Activated CD8-positive, alpha-beta memory T cell treated with anti-CD3 and anti-CD28 coated beads for 1 hour (primary cell): ENCODE measurements at places on chromosomes 7 and 10.

- no peak for DNase-seq
Measured at GRCh38 chr7:71705901-71706596, 574.1 kb downstream of the GALNT17 start.

GRCh38 chr7:101087334-101088068, 2.2 kb downstream of the TRIM56 start:
- no peak for DNase-seq

DNA sequence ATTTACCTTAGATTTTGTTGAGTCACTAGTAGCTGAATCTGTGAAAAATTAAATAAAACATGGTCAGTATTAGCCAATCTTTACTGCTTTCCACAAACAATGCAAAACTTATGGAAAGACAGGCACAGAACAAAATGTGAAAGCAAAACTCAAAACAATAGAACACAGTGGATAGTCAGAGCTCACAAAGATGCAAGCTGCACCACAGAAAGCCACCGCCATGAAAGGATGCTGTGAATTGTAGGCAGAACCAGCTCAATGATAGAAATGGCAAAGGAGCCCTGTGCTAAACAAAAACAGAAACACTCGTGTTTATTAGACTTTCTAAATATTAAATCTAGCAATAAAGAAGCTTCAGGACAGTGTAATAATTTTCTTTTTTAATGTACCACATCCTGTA, 134.4 kb downstream of the ARHGAP21 start:
- DNase-seq, result no peak

GRCh38 chr7:12226756-12227155, 15.7 kb downstream of the TMEM106B start:
- DNase-seq, result no peak

DNA sequence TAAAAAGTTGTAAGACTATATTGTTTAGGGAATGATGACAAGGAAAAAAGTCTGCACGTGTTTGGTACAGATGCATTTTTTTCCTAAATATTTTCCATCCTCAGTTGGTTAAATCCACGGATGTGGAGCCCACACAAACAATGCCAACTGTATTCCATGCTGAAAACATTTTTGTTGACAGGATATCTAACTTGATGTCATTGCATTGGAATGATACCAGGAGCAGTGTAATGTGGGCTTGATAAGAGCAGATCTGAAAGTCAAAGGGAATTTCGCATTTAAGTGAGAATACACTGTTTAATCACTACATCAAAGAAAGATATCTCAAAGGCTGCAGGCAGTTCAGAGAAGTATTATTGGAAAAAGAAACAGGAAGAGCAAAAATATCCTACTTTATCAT, 49.5 kb upstream of the TMEM140 start:
- DNase-seq, result no peak

DNA sequence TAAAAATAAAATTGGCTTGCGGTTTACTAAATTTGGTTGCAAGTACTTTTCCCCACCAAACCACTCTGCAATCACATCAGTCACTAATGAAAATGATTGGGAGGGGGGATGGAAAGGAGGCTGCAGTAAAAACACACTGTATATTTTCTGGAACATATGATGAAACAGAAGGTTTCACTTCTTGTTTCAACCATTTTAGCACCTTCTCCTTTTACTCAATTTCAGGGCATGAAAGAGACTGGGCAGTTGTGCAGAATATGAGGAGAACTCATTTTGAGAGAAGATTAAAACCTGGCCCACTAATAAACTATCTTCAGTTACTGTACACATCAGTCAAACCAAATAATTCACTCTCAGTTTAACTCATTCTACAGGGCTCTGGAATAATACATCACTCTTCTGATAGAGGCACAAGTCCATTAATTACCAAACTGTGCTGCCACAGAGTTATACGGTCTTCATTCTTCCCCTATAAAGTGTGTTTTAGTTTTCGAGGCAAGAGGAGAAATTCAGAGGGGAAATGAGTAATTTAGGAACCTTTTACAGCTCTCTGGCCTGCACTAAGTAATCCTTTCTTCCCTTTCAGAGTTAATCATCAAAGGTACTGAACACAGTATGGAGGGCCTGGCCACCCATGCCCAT, 25.5 kb downstream of the JAZF1 start:
- no peak for DNase-seq

DNA sequence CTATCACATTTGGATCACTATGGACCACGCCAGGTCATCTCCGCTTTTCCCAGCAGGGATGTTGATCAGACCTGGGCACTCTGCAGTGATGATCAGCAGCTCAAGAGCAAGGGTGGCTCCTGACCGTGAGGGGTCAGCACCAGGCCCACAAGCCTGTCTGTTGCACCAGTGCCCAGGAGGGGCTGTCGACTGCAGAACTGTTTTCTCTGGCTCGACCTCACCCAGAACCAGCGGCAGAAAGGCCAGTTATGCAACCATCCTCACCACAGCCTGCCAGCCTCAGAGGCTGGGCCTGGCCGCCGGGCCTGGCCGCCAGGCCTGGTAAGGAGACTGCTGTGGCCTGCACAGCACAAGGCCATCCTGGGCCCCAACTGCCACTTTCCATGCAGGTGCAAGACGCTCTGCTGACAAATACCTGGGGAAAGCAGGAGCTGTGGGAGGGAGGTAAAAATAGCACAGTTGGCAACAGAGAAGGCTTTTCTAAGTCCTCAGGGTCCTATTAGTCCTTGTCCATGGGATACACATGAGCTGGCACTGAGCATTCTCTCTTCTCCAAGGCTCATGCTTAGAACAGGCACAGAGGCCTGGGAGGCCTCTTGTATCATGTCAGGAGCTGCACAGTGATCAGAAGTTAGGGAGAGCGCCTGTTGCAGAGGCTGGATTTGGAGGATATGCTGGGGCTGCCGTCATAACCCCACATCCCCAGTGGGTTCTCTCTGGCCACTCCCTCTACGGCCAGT, 17.5 kb downstream of the KCNMA1 start:
- DNase-seq, result no peak

DNA sequence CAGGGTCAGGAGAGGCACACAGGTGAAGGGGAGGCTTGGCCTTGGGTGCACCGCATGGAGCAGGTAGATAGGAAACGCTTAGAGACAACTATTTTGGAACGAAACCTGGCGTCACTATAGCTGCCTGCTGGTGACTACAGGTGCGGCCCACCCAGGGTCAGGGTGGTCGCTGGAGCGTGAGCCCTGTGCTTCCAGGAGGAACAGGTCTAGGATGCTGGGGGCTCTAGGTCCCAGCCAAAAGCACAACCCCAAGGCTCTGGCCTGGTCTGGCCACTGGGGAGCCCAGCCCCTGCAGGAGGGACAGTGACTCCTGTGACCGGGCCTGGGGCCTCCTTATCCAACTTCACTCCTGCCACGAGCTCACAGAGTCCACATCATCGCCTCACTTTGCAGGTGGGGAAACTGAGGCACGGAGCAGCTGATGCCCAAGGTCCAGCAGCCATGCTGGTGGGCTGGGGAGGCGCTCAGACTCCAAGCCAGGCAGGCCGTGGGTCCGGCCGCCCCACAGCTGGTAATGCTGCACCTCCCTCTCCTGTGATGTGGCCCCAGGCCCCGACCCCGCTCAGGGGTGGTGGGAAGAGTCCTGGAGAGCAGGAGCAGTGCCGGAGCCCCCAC, 9.0 kb downstream of the LFNG start:
- no peak for DNase-seq

- DNase-seq, result no peak
Measured at GRCh38 chr10:14603534-14604102, 171.1 kb downstream of the FAM107B start.

DNA sequence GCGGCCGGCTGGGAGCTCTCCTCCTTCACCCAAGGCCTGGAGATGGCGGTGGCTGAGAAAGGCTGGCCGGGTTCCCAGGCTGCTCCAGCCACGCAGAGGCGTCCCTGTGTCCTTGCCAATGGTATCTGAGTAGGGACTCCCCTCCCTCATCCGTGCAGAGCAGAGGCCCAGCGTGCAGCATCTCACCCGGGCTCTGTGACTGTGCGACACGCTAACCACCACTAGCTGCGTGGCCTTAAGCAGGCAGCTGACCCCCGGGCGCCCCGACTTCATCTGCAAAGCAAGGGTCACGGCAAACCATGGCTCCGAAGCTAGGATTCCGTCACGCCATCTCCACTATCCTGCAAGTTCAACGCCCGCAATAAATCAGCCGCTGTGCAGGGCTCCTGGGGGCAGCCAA, 47.2 kb upstream of the TNRC18 start:
- no peak for DNase-seq

- DNase-seq, result no peak
Measured at GRCh38 chr7:47435889-47436312, 146.0 kb downstream of the TNS3 start.

GRCh38 chr7:151024435-151025056, at the start of gene ATG9B:
Gene ATG9B, minus strand, starts transcription at chr7:151024494. Its CDS starts 71 bp downstream, at chr7:151024423.
- no peak for DNase-seq

- DNase-seq, result no peak
Measured at GRCh38 chr10:103763374-103764202, 91.8 kb downstream of the SH3PXD2A start.

DNA sequence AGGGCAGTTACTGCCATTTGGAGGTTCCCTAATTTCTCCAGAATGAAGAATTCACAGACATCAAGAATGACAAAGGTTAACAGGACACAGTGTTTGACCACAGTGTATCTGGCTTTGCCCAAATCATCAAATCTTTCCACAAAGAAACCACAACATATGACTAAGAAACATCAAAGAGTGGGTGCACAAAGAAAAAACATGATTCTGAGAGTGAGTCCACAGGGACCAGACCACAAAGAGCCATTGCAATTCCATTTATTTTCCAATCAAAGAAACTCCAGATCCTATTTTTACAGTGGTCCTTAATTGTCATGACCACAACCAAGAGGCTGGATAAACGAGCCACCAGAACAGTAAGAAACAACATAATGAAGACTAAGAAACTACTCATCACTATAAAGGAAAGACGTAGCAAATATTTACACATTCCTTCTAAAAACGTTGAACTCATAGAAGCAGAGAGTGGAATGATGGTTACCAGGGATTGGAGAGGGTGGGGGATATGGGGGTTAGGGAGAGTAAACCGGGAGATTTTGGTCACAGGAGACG, 286.5 kb downstream of the DOCK4 start:
- no peak for DNase-seq

DNA sequence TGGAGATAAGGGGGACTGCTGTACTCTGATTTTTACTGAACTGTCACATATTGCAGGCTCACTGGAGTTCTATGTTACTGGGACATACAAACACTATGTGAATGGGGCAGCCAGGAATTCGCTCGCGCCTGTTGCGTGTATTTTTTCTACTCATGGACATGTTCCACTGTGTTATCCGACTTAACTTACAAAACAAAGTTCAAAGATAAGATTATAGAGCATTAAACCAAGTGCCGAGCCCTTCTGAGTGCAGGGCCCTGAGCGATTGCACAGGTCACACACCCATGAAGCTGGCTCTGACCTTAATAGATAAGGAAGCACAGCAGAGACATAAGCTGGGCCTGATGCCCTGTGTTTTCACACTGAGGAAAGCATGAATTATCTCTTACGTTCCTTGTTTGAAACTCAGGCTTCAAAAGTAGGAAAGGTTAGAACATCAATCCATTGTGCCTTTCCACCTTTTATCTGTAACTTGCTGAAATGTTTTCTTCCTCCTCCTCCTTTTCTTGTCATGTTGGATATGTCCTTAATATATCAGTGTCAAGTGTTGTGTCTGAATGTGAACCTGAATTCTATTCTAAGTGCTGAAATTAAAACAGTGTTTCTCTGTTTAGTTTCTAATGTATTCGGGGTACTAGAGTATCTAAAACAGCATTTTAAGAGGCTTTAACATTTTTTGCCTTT, 273.8 kb downstream of the AUTS2 start:
- no peak for DNase-seq

GRCh38 chr7:159119851-159120539, 24.7 kb downstream of the VIPR2 start:
- no peak for DNase-seq

- DNase-seq, result no peak
Measured at GRCh38 chr7:78014401-78014800, 215.8 kb downstream of the PHTF2 start.

DNA sequence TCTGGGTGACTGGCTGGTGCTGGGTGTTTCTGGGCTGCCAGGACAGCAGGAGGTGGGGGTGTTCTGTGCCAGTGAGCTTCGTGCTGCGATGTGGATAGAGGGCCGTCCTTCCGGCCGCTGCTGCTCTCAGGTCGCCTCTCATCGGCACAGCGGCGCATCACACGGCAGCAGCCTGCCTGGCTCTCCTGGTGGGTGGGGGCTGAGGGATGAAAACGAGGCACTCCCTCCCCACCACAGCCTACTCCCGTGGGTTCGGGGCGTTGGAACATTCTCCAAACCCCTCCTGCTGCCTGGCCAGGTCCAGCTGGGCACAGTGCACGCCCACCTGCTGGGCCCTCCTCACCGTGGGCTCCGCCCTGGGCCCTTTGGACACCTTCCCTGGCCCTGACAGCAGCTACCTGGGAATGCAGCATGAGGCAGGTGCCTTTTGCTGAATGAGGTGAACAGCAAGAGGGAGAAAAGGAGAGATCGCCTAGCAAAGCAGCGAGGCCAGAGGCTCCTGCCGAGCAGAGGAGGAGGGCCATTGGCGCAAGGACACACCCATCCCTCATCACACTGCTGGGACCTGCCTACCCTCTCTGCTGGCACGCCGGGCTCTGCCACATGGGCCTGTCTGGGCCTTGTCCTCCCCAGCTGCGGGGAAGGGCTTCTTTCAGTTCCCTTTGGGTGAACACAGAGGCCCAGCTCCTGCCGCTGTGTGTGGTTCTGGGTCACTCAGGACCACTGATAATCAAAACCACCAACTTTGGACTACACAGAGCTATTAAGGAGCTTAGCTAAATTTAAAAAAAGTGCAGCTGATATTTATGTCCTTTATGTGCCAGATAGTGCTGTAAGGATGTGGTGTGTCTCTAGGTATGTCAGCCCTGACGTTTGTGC, 33.4 kb downstream of the INPP5A start:
- no peak for DNase-seq

GRCh38 chr7:140611641-140612040, 29.0 kb downstream of the DENND2A start:
- no peak for DNase-seq

GRCh38 chr7:1210321-1210978, 22.2 kb upstream of the UNCX start:
- DNase-seq, result no peak

DNA sequence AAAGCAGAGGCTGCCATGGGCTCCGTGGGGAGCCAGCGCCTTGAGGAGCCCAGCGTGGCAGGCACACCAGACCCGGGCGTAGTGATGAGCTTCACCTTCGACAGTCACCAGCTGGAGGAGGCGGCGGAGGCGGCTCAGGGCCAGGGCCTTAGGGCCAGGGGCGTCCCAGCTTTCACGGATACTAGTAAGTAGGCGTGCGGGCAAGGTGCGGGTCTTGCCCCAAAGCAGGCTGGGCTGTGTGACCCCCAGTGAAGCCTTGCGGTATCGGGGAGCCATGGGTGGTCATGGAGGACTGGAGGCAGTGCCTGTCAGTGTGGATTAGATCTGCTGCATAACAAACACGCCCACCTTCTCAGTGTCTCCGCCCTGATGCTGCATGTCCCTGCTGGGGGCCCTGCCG, 5.1 kb downstream of the SLC29A4 start:
- DNase-seq, result no peak

GRCh38 chr7:36441344-36442022, 51.8 kb downstream of the ANLN start:
- no peak for DNase-seq

GRCh38 chr7:13989126-13989948, at the start of gene ETV1:
Gene ETV1, minus strand, starts transcription at chr7:13989666. Its CDS starts 614 bp downstream, at chr7:13989052.
- DNase-seq, result no peak

GRCh38 chr10:127934383-127934782, 27.5 kb downstream of the PTPRE start:
- DNase-seq, result no peak
